Smooth muscle cell of the pulmonary artery (primary cell): ENCODE measurements at places on chromosomes 12 and 14. TPM values are rescaled to one million over a fixed set of nuclear protein-coding genes. Genes with fewer than 3 reads are reported as not detected.

SPTB gene
- total RNA-seq: 0.13 TPM in 1 of 2 replicates, not detected in the other

CISTR gene
- not detected in 2 replicates for total RNA-seq

CD163 gene
- not detected in 2 replicates for total RNA-seq

RNASE11 gene
- total RNA-seq: not detected in 2 replicates

SIX1 gene
- total RNA-seq: 4.6 and 5.4 TPM in 2 replicates

GOLGA5 gene
- total RNA-seq: 42.3 and 47.5 TPM in 2 replicates

GALNT8 gene
- total RNA-seq: 0.07 TPM in 1 of 2 replicates, not detected in the other

SMCO2 gene
- 0.40 TPM in 1 of 2 replicates, not detected in the other for total RNA-seq

PGF gene
- 9.7 and 27.8 TPM in 2 replicates for total RNA-seq

KLRD1 gene
- 0.50 and 0.65 TPM in 2 replicates for total RNA-seq
